ENCODE measurements at places on chromosomes 5 and 9. TPM values are rescaled to one million over a fixed set of nuclear protein-coding genes. Genes with fewer than 3 reads are reported as not detected.

DNA sequence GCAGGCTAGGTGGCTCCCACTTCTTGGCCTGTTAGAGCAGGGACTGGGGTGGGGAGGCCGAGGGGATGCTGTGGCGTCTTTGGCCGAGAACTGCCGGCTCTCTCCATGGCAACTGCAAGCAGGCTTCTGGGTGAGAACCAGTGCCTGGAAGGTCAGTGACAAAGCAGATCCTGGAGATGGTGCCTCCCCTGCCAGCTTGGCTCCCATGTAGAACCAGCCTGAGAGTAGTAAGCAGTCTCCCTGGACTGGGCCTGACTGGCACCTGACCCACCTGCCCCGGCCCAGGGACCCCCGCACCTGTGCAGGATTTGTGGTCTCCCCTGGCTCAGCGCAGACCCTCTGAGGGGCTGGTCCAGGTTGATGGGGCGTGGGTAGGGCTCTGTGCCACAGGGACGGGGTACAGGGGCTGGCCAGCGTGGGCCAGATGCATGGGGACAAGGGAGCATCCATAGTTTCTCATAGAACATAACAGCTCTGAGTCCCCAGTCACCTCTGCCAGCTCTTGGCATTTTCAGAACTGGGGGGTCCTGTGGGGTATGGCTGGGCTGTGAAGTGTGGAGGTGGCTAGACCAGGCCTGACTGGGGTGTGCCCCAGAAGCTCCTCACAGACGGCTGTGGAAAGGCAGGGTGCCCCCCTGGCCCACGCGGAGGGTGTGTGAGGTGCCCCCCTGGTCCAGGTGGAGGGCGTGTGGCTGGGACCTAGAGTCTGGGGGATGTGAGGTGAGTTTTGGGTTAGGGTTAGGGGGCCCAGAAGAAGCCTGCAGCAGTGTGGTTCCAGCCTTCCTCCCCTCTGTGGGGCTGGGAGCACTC is 22.2 kb downstream of the CACNA1B start:
- no peak for DNase-seq

GRCh38 chr5:139383275-139383992 is at the start of gene SLC23A1:
Gene SLC23A1, minus strand, starts transcription at chr5:139383297. Its CDS starts 44 bp downstream, at chr5:139383253.
- peak; percentile 72 for DNase-seq

GRCh38 chr5:53167836-53168235 is 58.3 kb upstream of the MOCS2 start:
- no peak for DNase-seq

- no peak for DNase-seq
Measured at GRCh38 chr9:36169708-36170107, 520 bp downstream of the CCIN start.

- DNase-seq: peak; percentile 67
Measured at GRCh38 chr9:122810306-122810946, 10.5 kb downstream of the OR1K1 start.

GRCh38 chr9:23341346-23341745 is 484.7 kb downstream of the ELAVL2 start:
- no peak for DNase-seq

DNA sequence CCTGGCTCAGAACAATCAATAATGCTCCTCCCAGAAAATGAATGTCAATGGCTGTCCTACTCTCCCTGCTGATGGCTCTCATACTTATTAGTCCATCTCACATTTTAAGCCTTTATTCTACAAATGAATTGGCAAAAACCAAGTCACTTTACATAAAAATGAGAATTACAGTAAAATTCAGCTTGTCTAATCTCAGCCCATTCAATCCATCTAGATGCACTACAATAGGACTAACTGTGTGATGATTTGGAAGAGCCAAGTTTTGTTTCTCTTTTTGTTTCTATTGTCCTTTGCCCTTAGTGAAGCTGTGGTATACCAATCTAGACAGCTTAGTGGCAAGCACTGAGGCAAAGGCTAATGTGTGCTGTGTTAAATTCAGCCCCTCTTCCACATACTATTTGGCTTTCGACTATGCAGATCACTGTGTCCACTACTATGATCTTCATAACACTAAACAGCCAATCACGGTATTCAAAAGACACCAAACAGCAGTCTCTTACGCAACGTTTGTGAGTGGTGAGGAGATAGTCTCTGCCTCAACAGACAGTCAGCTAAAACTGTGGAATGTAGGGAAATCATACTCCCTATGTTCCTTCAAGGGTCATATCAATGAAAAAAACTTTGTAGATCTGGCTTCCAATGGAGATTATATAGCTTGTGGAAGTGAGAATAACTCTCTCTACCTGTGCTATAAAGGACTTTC is 140.8 kb upstream of the ZNF462 start:
- no peak for DNase-seq

- DNase-seq: no peak
Measured at GRCh38 chr9:107584944-107585343, 95.4 kb upstream of the KLF4 start.

- no peak for DNase-seq
Measured at GRCh38 chr5:151014680-151015343, 5.6 kb upstream of the GPX3 start.

GRCh38 chr5:65825408-65826328 is 100.7 kb upstream of the ERBIN start:
- no peak for DNase-seq

GRCh38 chr9:136603216-136603615 is 57.4 kb upstream of the NOTCH1 start:
- DNase-seq: no peak

GRCh38 chr9:117992006-117992405 is 287.8 kb downstream of the TLR4 start:
- no peak for DNase-seq

- DNase-seq: no peak
Measured at GRCh38 chr9:131554843-131555351, 9.6 kb downstream of the PRRT1B start.

GRCh38 chr5:11564706-11565105 is 339.5 kb downstream of the CTNND2 start:
- no peak for DNase-seq

DNA sequence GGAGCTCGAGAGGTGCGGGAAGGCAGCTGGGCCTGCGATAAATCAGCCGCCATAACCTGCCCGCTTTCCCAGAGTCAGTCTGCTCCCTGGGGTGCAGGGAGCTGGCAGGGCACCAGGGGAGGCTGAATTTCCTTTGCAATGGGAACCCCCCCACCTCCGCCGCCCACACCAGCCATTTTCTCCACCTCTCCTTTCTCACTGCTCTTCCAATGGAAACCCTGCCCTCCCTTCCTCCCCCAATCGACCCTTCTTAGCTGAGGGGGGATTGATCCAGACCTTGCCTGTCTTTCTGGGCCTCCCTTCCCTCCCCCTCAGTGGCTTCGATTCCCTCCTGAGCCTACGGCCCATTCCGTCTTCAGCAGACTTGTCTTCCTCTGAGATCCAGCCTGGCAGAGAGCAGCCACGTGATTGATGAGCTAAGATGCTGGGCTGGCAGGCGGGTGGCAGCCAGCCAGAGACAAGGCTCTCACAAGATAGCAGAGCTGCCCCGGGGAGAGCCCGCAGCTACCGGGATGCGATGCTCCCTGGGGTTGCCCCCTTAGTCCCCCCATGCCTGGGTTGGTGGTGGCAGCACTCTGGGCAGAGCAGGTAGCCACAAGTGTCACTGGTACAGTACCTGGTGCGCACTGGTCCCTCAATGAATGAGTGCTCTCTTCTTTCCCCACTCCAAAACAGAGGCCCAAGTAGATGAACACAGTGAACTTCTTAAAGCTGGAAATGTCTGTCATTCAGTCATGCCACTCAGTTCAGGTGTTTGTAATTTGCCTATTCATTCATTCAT is 53.7 kb upstream of the FABP6 start:
- DNase-seq: no peak

DNA sequence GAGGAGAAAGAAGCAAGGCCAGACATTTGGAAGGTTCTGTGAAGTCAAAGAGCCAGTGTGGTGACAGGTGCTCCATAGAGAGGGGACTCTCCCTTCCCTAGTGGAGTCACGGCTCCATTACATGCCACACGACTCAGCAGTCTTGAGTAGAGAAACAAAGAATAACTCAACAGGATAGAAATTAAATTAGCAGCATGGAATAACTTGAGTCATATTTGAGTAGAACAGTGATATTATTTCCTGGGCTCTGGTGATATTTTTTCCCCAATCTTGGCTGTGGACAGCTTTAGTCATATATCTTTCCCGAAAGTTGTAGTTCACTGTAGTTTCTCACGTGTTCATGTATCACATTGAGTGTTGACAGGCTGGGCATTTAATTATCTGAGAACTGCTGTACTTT is 149.7 kb upstream of the EFNA5 start:
- no peak for DNase-seq

- peak; percentile 65 for DNase-seq
Measured at GRCh38 chr5:177086654-177087397, at the start of gene FGFR4. Gene FGFR4, plus strand, starts transcription at chr5:177086915. Its CDS starts 2,688 bp downstream, at chr5:177089603.

- no peak for DNase-seq
Measured at GRCh38 chr9:14453286-14453685, 139.3 kb upstream of the NFIB start.

DNA sequence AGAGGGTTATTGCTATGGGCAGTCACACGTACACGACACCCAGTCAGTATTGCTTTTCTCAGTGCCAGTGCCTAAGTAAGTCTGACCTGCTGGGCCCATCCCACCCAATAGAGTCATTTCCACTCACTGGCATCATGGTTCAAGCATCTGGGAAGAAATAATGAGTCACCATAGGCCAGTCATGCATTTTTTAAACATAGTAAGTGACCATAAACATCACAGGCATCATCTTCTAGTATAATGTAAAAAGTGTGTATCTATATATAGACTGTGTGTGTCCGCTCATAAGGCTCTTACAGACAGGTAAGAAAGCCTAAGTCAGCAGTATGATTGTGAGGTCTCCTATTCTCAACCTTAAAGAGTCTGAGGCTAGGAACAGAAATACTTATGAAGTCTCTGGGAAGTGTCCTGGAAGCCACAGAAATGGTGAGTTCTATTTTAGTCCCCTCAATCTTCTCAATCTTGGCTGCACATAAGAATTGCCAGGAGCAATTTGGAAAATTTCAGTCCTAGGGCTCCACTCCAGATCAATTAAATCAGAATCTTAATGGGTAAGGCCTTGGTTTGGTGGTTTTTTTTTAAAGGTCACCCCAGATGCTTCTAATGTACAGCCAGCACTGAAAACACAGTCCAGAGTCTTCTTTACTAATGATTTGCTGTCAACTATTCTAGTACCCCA is 65.2 kb downstream of the ZNF366 start:
- peak; percentile 43 for DNase-seq

- DNase-seq: no peak
Measured at GRCh38 chr9:105295986-105296385, 51.5 kb downstream of the SLC44A1 start.

DNA sequence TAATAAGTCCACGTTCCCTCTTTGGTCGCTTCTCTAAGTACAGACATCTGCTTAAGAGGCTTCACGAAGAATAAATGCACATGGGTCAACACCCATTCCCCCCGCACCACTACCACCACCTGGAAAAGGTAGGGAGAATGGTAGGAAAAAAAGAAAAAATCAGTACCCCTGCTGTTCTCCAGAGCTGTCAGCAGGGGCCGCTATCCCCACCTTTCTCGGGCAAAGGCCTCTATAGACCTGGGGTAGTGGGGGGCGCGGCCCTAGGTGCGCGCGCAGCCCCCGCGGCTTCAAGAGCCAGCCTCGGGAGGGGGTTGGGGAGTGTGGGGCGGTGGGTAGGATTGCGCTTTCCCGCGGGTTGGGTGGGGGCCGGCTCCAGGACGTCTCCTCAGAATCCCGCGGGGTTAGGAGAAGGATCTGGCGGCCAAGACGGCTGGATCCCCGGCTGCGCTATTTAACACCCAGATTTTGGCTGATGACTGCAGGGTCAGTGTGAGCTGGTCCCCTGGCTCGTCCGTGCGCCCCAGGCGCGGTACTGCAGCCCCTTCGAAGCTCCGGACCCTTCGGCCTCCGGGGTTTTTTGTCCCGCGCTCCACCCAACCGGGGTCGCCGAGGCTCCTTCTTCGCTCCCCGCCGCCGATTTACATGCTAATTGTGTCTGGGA is 1.6 kb upstream of the SEMA6A start:
- no peak for DNase-seq

GRCh38 chr5:98989727-98990126 is 60.9 kb upstream of the CHD1 start:
- no peak for DNase-seq

DNA sequence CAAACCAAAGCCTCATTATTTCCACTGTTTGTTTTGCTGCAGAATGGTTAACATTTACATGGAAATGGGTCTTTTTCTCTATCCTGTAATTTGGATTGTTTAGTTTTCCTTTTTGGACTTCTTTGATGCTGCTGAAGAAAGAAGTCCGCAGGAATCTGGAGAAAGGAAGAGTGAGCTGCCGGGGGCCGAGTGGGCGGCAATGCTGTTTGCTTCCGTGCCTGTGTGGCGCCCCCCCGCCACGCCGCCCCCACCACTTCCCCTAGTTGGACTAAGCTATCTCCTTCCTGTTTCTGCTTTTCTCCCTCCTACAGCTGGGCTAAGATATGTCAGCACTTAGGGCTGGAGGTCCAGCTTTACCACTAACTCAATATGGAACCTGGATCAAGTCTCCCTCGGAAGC is 39.7 kb downstream of the ACTL7B start:
- DNase-seq: no peak

DNA sequence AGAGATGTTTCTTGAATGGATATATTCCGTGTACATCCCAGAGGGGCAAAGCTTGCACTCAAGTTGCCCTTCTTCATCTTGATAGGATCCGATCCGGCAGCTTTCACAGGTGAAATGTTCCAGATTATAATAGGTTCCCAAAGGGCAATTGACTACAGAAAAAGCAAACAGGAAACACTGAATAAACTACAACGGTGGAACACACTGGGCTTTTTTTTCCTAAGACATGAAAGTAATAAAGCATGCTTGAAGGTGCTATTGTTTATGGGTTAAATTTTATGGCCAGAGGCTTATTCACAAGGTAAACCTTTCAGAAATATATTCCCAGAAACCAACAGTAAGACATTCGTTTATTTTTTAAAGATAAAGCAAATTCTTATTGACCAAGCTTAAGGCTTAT is 110.6 kb downstream of the SVEP1 start:
- DNase-seq: no peak

- DNase-seq: no peak
Measured at GRCh38 chr5:100444961-100445360, 90.2 kb upstream of the FAM174A start.

DNA sequence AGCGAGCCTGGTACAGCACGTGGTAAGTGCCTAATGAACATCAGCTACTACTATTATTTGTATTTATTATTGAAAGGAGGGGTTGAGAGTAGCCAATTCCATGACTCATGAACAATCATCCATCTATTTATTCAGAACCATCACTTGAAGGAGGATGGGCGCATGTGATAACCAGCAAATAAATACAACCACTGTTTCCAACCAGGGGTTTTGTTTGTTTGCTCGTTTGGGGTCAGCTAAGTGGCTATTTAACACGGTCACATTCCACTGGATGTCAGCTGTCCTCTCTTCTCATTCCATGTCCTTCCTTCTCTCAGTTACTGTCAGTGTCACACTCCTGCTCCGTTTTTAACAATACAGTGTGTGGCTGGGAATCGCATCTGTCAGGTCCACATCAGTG is 8.6 kb downstream of the RAPGEF1 start:
- DNase-seq: no peak

CATSPER3 gene
- 0.68 TPM for total RNA-seq

ANAPC2 gene
- 92.1 TPM for total RNA-seq

ABCA1 gene
- 22.4 TPM for total RNA-seq

CCNI2 gene
- total RNA-seq: 1.2 TPM

GPX3 gene
- 93.2 TPM for total RNA-seq

NRARP gene
- 25.8 TPM for total RNA-seq

LCN9 gene
- not detected for total RNA-seq

NR4A3 gene
- not detected for total RNA-seq

ANKRD33B gene
- total RNA-seq: 32.1 TPM

LRRC19 gene
- total RNA-seq: not detected

RASGEF1C gene
- not detected for total RNA-seq

ACER2 gene
- 4.3 TPM for total RNA-seq

FAM200C gene
- total RNA-seq: 8.6 TPM

TEX10 gene
- 21.6 TPM for total RNA-seq

DOCK8 gene
- 8.1 TPM for total RNA-seq

SPATA31A7 gene
- total RNA-seq: not detected

CARD19 gene
- 97.5 TPM for total RNA-seq

Data from PC-9 (cell line).